ENCODE measurements at places on chromosomes 5 and 9.

GRCh38 chr5:83177803-83178202 is 100.5 kb downstream of the XRCC4 start:
- no peak for DNase-seq

GRCh38 chr5:158434749-158435148 is 575.8 kb upstream of the CLINT1 start:
- no peak for DNase-seq

- peak; percentile 22 for DNase-seq
Observed at GRCh38 chr5:43514471-43514815, 505 bp downstream of the C5orf34 start.

GRCh38 chr9:134408389-134408788 is 82.1 kb downstream of the RXRA start:
- no peak for DNase-seq

DNA sequence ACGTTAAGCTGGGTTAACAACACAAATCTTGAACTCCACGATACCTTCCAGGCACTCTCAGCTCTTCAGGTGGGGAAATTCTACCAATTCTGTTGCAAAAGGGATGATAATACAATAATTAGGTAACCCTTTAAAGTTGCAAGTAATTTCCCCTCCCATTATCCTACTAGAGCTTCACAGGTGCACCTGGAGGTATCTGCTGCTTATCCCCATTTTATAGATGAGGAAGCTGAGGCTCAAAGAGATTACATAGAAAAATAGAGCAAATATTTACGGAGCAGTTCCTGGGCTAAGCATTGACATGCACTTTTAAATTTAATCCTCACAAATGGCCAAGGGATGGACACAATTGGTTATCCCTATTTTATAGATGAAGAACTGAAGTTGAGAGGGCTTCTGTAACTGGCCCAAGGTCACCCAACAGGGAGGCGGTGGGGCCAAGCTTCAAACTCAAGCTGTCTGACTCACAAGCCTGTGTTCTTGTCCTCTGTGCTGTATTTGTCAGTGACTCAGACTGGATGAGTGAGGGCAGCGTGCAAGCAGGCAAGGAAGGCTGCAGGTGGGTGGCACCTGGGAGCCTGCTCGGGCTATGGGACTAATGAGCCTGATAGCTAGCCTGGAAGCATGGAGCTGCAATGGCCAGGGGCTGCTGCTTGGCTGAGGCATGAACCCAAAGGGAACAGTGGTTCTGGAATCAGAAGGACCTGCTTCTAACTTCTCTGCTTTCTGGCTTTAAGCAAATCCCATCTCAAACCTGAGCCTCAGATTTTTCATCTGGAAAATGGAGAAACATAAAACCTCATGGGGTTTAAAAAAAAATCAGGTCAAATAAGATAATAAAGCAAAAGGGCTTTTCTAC is 105.5 kb downstream of the PDE6A start:
- no peak for DNase-seq

GRCh38 chr5:140413230-140413629 is 11.6 kb downstream of the ANKHD1 start:
- no peak for DNase-seq

DNA sequence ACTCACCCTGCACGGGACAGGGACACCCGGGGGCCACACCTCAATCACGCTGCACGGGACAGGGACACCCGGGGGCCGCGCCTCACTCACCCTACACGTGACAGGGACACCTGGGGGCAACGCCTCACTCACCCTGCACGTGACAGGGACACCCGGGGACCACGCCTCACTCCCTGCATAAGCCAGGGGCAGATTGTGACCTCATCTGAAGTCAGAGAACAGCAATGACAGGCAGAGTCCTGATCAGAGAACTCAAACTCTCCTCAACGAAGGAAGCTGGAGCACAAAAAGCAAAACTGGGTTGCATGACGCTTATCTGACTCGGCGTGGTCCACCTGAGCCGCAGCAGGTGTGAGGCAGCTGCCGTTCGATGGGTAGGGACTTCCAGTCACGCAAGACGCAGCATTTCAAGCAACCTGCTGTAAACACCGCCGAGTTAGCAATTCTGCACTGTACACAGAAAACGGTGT is 3.2 kb downstream of the TERT start:
- DNase-seq = no peak

DNA sequence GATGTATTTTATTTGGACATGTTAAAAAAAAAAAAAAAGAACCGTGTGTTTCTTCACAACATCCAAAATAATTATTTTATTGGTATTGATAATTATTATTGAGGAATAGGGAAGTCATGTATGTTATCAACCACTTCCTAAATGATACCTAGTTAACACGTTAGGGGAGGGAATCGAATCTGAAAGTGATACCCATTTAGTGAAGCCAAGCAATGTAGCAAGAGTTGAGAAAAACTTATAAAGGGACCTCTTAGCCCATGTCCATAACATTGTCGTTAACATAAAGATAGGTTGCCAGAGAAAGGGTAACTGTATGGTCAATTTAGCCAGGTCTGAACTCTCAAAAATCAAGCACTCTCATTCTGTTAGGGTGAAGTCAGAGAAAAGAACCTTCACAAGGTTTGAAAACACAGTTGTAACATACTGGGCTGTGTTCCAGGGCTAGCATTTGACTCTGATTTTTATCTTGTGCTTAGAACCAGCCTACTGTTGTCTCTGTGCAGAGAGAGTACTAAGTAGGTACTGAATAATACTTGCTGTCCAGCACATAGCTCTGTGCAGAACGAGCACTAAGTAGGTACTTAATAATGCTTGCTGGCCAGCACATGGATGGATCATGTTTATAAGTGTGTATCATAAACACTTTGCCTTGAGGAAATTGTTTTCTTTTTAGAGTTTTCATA is 60.4 kb downstream of the GHR start:
- no peak for DNase-seq

DNA sequence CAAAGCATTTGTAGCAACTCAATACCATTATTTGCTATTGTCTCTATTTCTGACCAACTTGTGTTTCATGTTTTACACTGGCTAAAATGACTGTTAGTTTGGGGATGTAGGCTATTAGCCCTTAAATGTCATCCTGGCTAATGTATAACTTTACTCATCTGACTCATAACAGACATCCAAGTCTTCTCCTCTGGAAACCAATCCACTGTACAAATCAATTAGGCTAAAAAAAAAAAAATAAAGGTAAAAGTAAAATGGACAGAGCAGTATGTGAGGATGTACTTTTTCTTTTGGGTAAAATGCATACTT is 20.6 kb downstream of the MEGF9 start:
- DNase-seq = no peak

DNA sequence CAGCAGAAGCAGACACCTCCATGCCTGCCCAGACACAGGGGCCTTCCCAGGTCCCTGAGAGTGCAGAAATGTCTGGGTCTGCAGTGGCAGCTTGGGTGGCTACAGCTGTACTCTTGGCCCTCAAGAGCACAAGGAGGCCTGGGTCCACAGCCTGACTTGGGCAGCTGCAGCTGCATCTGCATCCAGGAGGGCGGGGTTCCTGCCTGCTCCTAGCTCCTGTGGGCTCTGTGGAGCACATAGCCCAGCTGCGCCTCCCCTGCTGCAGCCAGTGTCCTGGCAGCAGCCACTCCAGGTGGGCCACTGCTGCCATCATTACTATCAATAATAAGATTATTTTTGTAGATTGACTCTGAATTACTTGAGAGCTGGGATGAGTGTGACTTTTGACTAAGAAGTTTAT is 162.0 kb upstream of the PTCH1 start:
- DNase-seq = no peak

DNA sequence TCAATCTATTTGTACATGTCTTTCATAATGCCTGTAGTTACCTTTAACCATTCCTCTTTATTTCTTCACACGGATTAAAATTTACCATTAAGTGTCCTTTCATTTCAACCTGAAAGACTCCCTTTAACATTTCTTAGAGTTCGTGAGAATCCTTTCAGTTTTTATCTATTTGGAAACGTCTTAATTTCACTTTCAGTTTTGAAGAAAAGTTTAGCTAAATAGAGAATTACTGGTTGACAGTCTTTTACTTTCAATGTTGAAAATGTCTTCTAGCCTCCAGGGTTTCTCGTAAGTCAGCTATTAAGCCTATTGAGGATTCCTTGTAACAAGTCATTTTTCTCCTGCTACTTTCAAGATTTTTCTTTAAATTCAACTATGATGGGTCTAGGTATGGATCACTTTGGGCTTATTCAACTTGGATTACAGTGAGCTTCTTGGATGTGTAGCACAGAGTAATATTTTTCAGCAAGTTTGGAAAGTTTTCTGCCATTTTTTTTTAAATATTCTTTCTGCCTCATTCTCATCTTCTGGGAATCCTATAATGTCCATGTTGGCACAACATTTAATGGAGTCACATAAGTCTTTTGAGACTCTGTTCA is 48.5 kb downstream of the RFX3 start:
- no peak for DNase-seq

- no peak for DNase-seq
Observed at GRCh38 chr9:14094491-14094890, 219.4 kb downstream of the NFIB start.

DNA sequence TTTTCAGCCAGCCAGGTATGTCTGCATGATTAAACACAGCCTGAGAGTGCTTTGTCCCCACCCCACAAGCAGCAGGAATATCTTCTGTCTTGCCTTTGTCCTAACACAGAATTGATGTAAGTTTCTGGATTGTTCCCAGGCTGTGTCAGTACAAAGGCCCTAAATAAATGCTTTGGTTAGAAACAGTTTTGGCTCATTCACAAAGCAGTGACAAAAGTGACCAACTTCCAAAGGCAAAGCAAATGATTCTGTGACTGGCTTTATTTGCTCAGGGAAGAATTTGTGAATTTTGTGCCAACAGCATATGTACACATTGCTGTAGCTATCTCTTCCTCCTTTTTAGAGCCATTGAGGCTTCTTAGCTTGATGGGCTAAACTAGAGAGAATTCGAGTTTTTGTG is 133.7 kb downstream of the PLPPR1 start:
- no peak for DNase-seq

DNA sequence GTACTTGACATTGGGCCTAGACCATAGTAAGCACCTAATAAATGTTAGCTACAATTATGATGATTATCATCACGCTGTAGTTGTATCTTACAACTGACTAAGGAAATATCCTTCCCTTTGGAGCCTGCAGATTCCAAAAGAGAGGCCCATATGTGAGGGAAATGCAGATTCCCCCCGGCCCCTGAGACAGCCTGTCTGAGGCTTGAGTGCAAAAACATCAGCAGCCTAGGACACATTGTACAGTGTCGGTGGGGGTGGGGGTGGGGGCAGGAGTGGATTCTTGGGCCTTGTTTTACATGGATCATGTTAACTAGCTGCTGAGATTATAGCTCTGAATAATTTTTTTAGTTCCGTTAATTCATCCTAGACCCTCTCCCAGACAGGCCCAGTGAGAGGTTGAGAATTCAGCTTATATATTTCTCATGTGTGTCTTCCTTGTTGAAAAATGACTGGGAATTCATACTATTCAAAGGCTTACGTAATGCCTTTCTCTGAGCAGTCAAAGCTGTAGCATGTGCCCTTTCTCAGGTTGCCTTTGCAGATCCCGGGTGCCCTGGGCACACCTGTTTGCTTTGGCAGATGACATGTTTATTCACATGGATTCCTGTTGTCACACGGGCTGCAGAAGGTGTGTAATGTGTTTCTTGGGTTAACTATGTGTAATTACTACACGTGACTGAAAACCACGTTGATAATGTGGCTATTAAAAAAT is 262.8 kb downstream of the NR3C1 start:
- DNase-seq = no peak

DNA sequence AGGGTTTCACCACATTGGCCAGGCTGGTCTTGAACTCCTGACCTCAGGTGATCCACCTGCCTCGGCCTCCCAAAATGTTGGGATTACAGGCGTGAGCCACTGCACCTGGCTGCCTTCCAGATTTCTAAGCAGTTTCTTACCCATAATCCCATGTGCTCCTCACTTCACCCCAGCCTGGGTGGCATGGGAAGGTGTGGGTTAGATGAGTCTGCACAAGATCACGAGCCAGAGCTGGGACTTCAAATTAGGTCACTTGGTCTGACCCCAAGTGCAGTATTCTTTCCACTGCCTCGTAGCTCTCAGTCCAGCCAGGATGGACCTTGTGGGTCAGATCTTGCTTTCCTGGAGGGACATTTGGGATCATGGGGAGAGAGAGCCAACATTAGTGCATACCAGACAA is 37.5 kb upstream of the STRBP start:
- DNase-seq = no peak

GRCh38 chr9:78011049-78011448 is 20.6 kb downstream of the GNAQ start:
- DNase-seq = no peak

GRCh38 chr5:169635936-169636335 is 1.1 kb upstream of the DOCK2 start:
- DNase-seq = no peak

DNA sequence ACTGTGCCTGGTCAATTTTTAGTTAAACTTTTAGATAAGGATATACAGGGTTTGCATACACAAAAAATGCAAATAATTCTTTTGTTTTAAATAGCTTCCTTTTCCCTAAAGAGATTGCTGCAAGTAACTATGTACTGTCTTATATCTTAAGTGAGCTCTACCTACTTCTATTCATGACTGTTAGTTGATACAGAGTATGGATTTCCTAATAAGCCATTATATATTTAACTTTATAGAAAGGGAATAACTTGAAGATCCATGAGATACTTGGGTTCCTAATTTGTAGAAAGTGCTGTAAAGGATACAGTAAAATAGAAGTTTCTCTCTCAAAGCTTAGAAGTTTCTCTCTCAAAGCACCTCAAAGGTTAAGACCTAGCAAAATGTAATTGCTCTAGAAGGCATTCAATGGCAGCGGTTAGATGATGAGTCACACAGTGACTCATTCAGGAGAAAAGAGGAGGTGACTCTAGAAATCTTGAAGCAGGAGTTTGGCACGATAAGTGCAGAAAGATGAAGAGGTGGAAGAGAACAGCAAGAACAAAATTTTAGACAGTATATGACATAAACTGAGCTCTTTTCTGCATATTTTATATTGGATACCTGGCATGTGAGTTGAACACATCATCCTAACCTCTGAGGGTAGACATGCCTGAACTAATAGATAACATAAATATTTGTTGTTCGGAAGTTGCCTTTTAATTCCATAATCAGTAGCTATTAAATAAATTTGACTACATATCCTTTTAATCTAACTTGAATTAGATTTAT is 5.5 kb upstream of the DNAJC21 start:
- DNase-seq = no peak

GRCh38 chr5:72319976-72320752 is at the start of the genes MRPS27 and PTCD2:
TSS of gene MRPS27 (minus strand) at chr5:72320240. CDS start at chr5:72320221, 19 bp downstream.
TSS of gene PTCD2 (plus strand) at chr5:72320373. CDS start at chr5:72320383, 10 bp downstream.
- peak; percentile 84 for DNase-seq

GRCh38 chr9:93702261-93702660 is 125.9 kb downstream of the PHF2 start:
- no peak for DNase-seq

GRCh38 chr9:136014924-136015633 is 53.9 kb upstream of the UBAC1 start:
- no peak for DNase-seq

All from activated CD8-positive, alpha-beta memory T cell treated with anti-CD3 and anti-CD28 coated beads for 1 hour (primary cell).